ENCODE measurements at places on chromosomes 3 and 15. TPM values are rescaled to one million over a fixed set of nuclear protein-coding genes. Genes with fewer than 3 reads are reported as not detected.

- no peak for DNase-seq
These were observed 10.6 kb downstream of the EPB42 start for GRCh38 chr15:43210172-43210745.

DNA sequence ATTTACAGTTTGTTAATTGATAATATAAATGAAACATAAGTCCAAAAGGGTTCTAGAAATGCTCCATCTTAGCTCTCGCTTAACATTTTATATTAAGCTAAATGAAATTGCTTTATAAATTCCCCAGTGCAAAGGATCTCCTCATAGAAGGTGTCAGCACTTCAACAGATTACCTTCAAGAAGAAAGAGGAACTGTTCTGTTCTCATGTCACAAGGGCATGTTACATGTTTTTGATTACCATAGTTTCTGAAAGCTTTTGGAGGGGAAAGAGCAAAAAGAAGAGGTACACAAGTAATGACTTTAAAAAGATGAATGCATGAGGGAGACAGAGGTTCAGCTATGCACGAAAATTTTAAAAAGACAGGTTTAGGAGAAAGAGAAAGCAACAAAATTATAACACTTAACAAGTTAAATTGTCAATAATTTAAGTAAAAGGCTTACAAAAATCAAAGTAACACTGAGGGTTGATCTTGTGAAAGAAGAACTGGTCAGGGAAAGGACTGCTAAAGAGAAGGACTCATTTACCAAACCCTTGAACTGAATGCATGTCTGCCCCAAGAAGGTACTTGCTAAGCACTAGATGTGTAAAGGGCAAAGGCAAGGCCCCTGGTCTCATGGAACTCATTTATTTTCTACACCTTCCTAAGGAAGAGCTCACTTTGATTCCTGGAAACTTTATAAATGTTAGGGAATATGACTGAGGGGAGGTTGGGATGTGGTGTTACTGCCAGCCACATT lies 45.1 kb downstream of the CCDC191 start:
- DNase-seq = no peak

DNA sequence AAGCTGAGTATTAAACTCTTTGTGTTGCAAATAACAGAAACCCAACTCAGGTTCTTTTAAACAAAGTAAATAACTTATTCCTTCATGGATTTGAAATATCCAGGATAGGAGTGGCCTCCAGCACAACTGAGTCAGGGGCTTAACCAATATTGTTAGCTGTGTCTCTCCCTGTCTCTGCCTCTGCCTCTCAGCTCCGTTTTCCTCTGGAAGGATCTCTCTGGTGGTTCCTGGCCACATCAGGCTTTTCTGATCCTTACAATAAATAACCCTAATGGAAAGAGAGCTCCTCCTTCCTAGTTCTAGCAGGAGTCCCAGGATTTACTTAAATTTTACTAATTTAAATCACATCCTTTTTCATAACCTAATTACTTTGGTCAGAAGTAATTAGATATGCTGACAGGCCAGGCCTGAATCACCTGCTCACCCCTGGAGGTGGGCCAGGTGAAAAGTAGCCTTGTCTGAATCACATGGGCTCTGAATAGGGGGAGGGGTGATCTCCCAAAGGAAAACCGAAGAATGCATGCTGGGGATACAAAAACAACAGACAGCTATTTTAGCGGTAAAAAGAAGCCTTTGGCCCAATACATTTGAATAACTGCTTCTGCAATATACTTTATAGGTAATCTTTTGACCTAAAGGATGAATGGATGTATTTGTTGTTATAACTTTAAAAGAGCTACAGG lies 75.4 kb downstream of the REC114 start:
- peak; percentile 79 for DNase-seq

DNA sequence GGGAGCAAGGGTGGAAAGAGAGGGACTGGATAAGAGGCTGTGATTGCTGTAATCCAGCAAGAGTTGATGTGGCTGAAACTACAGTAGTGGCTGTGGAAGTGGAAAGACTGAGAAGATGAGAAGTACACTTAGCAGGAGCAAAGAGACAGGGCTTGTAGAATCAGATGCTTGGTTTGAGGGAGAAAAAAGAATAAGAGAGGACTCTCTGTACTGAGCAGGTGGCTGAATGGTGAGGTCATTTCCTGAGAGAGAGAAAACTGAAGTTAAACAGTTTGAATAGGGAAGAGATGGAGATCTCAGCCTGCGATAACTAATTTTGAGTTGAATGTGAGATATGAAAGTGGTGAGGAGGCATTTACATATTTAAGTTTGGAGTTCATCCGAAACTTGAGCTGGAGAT lies 95.8 kb upstream of the SLC25A36 start:
- DNase-seq = no peak

DNA sequence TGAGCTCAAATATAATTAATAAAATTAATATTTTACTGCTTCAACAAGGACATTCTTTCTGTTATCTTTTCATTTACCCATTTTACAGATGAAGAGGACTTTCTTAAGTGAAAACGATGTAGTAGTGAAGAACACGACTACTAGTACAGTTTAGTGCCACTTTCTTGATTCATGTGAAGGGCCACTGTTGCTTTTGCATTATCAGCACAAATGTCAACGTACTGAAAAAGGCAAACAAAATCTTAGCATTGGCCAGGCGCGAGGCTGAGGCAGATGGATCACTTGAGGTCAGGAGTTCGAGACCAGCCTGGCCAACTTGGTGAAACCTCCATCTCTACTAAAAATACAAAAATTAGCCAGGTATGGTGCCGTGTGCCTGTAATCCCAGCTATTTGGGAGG lies 9.5 kb downstream of the PPP1R14D start:
- no peak for DNase-seq

Gene ISLR2
- total RNA-seq = not detected

DNA sequence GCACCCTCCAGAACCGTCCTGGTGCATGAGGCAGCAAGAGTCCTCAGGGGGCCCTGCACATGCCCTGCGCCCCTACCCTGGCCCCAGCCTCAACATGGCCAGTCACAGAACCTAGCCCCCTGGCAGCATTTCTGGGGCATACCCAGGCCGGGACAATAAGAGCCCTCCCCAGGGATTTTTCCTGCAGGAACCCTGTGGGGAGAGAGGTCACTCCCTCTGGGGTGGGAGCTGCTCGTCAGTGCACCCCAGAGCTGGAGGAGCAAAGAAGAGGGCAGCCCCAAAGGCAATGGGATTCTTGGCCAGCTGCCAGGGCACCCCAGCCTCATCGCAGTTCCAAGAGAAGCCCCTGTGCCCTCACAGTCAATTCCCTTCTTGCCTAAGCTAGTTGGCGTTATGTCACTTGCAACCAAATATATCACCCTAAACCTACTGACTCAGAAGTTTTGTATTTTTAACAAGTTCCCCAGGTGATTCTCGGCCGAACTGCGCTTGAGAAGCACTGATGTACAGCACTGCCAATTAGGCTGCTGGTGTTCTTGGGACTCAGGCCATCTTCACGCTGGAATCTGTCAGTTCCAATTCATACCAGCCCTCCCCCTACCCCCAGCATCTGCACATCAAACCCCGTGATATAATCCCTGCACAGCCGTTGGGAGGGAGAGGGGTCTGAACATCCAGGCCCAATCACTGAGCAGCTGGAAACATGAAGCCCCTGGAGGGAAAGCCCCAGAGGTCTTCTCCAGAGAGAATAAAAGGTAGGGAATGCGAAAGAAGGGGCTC lies 87.5 kb upstream of the PRR20G start:
- peak; percentile 29 for DNase-seq

DNA sequence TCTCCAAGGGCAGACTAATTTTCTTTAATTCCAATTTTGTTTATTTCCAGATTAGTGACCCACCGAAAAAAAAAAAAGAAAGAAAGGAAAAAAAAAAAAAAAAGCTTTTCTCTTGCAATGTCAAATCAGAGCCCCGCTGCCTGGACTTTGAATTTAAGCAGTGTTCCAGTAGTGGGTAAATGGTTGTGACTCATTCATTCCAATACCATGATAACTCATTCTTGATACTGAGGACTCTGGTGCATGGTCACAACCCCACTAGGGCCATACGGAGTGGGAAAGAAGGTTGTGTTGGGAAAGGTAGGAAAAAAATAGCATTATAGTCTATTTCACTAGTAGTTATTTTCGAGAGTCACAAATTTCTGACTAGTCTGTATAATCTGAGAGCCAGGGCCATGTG lies 59.1 kb upstream of the COL8A1 start:
- no peak for DNase-seq

Gene BFSP2
- not detected for total RNA-seq

DNA sequence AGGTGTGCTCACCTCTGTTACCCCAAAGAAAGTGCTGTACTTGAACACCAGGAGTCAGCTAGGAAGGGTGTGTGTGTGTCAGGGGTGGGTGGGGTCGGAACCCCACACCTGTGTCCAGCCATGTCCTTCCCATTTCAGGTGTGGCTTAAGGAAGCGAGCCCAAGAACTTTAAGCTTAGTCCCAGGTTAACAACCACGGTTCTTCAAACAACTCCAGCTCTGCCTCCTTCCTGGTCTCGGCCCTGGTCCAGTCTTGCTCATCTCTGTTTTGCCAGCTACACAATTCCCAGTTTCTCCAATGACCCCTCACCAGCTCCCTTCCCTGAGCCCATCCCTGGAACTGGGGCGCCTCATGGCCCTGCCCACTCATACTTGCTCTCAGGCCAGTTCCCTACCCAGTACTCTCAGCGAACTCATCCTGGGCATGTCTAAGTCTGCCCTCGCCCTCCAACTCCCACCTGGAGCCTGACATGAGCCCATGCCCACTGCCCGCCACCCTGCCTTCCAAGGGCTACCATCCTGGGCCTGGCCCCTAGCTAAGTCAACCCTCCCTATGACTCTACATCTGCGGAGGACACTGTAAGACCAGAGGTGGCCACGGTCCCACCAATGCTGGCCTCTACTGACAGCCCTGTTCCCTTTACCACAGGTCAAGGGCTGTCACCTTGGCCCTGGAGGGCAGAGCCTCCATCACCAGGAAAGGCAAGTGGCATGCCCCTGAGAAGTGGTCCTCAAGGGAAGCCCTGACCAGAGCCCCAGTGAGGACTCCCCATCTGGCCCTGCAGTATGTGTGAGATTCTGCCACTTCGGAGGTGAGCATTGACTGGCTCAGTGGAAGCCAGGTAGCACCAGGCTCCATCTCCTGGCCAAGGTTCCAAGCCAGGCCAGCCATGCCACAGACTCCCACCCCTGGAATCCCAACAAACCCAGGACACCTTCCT lies 9.2 kb downstream of the POC1A start:
- DNase-seq = no peak

GRCh38 chr3:48369693-48370332 lies 2.2 kb upstream of the FBXW12 start:
- peak; percentile 63 for DNase-seq

- no peak for DNase-seq
These were observed 22.8 kb upstream of the LRRC34 start for GRCh38 chr3:169835533-169835932.

GRCh38 chr3:158539414-158540014 lies 31.5 kb upstream of the MLF1 start:
- peak; percentile 58 for DNase-seq

DNA sequence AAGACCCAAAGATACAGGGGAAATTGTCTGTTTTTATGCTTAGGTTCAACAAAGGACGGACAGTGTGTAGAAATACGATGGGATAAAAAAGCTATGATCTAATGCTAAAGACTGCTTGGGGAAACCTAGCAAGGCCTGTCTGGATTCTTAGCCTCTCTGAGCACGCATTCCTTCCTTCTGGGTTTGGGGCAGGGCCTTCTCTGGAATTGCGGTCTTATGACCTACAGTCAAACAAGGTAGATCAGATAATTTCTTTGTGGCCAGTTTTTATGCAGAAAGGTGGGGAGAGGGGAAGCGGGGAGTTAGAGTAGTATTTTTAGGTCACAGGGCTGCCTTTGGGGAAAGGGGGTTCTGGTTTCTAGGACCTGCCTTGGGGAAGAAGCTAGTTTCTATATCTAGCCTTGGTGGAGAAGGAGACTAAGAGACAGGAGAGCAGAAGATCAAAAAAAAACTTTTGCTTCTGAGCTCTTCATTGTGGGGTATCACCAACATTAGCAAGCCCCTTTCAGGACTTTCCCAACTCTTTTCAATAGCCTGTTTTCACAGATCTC lies 39.1 kb upstream of the LIPC start:
- no peak for DNase-seq

- DNase-seq = no peak
These were observed 1174.7 kb downstream of the ZPLD1 start for GRCh38 chr3:103609472-103609871.

Gene FBXO40
- total RNA-seq = not detected

DNA sequence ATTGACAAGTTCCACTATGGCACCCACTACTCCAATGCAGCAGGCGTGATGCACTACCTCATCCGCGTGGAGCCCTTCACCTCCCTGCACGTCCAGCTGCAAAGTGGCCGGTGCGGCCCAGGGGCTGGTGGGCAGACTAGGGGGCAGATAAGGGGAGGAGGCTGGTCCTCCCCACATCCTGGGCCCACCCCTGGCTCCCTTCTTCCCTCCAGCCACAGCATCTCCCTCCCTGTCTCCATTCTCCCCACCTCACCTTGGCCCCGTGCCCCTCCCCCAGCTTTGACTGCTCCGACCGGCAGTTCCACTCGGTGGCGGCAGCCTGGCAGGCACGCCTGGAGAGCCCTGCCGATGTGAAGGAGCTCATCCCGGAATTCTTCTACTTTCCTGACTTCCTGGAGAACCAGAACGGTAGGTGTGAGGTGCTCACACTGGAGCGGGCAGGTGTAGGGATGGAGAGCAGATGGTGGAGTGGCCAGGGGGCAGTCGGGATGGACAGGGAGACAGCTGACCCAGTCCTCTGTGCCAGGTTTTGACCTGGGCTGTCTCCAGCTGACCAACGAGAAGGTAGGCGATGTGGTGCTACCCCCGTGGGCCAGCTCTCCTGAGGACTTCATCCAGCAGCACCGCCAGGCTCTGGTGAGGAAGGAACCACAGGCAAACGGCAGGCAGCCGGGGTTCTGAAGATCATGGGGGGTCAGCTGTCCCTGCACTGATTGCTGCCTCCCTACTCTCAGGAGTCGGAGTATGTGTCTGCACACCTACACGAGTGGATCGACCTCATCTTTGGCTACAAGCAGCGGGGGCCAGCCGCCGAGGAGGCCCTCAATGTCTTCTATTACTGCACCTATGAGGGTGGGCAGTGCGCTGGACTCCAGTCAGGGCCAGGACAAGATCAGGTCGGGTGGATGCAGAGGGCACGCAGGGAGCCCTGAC lies 26.0 kb downstream of the NBEAL2 start:
- no peak for DNase-seq

DNA sequence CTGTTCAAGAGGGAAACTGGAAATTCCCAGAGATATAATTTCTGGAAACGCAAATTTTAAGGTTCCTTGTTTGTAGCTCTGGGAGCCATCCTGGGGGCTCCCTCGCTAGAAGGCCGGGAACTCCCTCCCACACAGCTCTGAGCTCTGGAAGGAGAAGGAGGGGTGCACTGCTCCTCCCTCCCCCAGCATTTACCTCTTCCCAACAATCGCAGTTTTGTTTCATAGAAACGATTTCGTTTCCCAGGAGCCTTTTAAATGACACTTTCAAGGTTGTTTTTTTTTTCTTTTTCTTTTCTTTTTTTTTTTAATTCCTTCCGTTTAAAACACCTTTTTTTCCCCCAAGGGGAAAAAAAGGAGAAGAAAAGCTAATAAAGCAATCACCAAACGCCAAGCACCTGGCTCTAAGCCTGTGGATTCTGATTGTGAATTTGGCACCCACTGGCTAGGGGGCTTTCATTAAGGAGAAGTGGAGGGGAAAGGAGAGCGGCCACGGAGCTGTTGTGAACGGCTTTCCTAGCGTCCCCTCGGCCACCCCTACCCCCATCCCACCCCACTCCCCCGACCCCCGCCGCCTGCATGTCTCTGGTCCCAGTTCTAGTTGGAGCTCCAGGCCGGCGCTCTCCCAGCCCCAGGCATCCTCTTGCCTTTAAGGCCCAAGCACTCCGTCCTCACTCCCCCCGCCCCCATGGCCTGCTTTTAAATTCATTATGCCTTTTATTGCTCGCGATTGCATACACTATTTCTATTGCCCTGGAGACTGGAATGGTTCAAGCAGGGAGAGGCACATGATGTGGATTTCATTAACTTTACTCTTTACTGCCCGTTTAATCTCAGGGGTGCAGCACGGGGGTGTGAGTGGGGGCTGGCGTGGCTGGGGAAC lies 13.6 kb upstream of the CCDC33 start:
- DNase-seq = no peak

All from endodermal cell (in vitro differentiated cells).